ENCODE measurements at places on chromosomes 5 and 9. TPM values are rescaled to one million over a fixed set of nuclear protein-coding genes. Genes with fewer than 3 reads are reported as not detected.

The TMEM267 gene
- 14.9 TPM for total RNA-seq

DNA sequence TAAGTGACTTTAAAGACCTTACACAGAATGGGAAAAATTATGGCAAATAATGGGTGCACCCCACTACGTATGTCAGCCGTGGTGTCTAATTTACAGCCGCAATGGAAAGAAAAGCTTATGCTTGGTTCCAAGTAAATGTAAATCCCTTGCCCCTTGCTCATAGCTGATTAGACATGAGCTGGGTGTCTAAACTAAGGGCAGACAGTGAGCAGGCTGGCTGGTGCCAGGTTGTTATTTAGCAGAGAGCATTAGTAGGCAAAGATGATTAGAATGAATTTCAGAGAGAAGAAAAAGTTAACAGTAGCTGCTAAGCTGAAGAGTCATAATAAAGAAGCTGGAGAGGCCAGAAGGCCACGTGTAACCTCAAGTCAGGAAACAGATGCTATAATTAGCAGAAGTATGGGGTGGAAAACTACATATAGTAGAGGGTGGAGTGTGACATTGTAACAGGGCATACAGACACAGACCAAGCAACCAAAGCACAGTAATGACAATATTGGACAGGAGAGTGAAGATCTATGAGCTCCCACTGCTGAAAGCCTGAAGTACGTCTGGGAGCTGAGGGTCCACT lies 257.7 kb downstream of the MCTP1 start:
- no peak for DNase-seq
- no peaks in the 10 kb centered on the region for H3K27me3 ChIP-seq
- no peaks in the 10 kb centered on the region for H3K36me3 ChIP-seq
- no peaks in the 10 kb centered on the region for H3K4me1 ChIP-seq

GRCh38 chr5:37825334-37825915 lies 14.4 kb downstream of the GDNF start:
- no peaks in the 10 kb centered on the region for H3K4me1 ChIP-seq
- no peak overlapping the region for H3K4me3 ChIP-seq
- H3K36me3 ChIP-seq: no peaks in the 10 kb centered on the region
- H3K27ac ChIP-seq: no peak overlapping the region

GRCh38 chr5:74205767-74206578 lies 434.6 kb downstream of the ENC1 start:
- H3K27me3 ChIP-seq: no peaks in the 10 kb centered on the region
- DNase-seq: no peak
- H3K4me1 ChIP-seq: peaks cover 11% of the 10 kb centered on the region
- H3K36me3 ChIP-seq: no peaks in the 10 kb centered on the region
- no peak overlapping the region for H3K4me3 ChIP-seq
- H3K27ac ChIP-seq: no peak overlapping the region

DNA sequence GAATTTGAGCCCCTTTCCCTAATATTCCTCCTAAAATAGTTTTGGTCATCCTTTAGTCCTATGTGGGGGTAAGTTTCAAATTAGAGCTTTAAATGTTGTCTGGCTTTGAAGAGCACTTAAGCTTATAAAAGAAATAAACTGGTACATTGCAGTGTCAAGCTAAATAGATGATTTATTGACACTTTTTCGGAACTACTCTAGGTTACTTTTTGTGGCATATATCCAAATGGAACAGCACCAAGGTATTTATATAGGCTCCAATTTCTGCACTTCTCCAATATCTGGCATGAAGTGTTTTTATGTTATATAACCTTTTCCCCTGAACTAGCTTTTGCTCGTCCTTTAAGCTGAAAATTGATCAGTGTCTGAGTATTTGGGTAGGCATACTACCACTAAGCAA lies 402.5 kb downstream of the NFIB start:
- DNase-seq: no peak
- no peaks in the 10 kb centered on the region for H3K36me3 ChIP-seq
- no peaks in the 10 kb centered on the region for H3K4me1 ChIP-seq
- no peak overlapping the region for H3K27ac ChIP-seq
- H3K4me3 ChIP-seq: no peak overlapping the region
- no peaks in the 10 kb centered on the region for H3K27me3 ChIP-seq

GRCh38 chr9:459491-460444 lies 245.1 kb downstream of the DOCK8 start:
- H3K27me3 ChIP-seq: no peaks in the 10 kb centered on the region
- no peak overlapping the region for H3K27ac ChIP-seq
- DNase-seq: no peak
- no peaks in the 10 kb centered on the region for H3K4me1 ChIP-seq
- no peaks in the 10 kb centered on the region for H3K36me3 ChIP-seq
- no peak overlapping the region for H3K4me3 ChIP-seq

DNA sequence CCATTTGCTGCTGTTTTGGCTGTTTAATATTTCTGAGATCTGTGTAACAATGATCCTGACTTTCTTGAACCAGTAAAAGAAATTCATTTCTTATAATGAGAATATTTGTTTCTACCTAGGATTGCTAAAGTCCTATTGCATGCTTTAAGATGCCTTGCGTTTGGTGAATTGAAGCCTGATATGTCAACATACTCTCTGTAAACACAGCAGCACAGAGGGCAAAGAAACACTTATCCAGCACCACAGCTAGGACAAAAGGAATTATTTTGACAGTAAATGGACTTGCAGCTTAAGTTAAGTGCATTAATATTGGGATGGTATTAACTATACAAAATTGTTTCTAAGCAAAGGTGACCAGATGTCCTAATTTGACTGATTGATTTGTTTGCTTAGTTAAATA lies 2031.2 kb upstream of the CDH6 start:
- no peaks in the 10 kb centered on the region for H3K36me3 ChIP-seq
- DNase-seq: no peak
- no peaks in the 10 kb centered on the region for H3K4me1 ChIP-seq
- H3K4me3 ChIP-seq: no peak overlapping the region

GRCh38 chr9:115531410-115532125 lies 413.6 kb upstream of the TNC start:
- no peak for DNase-seq
- no peak overlapping the region for H3K27ac ChIP-seq
- H3K27me3 ChIP-seq: no peaks in the 10 kb centered on the region
- H3K36me3 ChIP-seq: no peaks in the 10 kb centered on the region

DNA sequence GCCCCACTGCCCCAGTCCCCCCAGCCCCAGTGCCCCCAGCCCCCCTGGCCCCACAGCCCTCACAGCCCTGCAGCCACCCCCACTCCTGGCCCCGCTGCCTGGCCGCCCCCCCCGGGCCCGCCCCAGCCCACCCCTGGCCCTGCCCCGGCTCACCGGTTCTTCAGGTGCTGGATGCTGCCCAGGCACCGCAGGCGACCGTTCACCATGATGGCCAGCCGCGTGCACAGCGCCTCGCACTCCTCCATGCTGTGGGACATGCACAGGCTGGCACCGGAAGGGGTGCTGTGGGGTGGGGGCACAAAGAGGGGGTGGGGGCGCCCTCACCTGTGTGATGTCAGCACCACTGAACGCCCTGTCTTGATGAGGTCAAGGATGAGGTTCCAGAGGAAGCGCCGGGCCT lies 12.8 kb upstream of the CLIC3 start:
- H3K27me3 ChIP-seq: no peaks in the 10 kb centered on the region
- no peak for DNase-seq
- H3K27ac ChIP-seq: no peak overlapping the region
- peaks cover 16% of the 10 kb centered on the region for H3K4me1 ChIP-seq
- no peaks in the 10 kb centered on the region for H3K36me3 ChIP-seq
